ENCODE measurements at places on chromosomes 1 and 21.

- ATAC-seq: no peak
These were observed 5.6 kb downstream of the C1orf35 start for GRCh38 chr1:228097333-228098081.

DNA sequence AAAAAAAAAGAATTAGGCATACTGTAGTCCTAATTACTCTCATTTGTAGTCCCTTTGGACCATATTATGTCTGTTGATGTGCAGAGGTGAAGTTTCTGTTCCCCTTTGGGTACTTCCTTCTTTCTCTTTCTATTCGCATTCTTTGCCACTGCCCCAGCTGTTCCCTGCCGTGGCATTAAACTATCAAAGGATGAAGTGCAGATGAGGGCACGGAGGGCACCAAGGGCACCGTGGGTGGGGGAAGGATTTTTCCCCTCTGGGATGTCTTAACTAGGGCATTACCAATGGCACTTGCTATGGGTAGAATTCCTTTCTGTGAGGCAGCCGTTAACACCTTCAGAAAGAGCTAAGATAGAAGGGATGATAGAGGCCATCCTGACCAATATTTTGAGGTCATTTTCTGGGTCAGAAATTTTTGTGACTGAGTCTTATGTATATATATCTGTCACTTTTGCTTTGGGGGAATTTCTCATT is 4.9 kb upstream of the MAPKAPK2 start:
- ATAC-seq: no peak

GRCh38 chr1:201288765-201289164 is 5.5 kb downstream of the PKP1 start:
- no peak for ATAC-seq

DNA sequence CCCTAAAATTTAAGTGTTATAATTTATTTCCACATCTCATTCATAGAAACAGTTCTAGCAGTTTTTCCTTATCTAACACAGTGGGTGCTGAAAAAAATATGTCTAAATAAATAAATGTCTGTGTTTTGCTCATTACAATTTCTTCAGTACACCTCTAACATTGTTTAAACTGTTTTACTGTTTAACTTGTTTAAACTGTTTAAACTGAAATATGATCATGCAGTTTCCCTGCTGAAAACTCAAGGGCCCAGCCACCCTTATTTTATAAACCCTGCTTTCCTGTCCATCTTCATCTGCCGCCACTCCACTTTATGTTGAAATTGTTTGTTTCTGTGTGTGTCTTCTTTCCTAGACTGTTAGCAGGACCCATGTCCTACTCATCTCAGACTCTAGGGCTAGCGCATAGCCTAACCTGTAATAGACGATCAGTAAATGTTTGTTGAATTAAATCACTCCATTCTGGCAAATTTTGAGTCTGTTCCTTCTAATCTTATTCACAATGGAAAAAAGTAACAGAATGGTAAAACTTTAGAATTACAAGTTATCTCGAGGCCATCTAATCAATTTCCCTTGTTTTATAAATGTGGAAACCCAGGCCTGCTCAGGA is 9.4 kb upstream of the PIK3C2B start:
- ATAC-seq: no peak
